ENCODE measurements at places on chromosomes 12 and 14. TPM values are rescaled to one million over a fixed set of nuclear protein-coding genes. Genes with fewer than 3 reads are reported as not detected.

The MTRFR gene
- 13.3 TPM for total RNA-seq

The CCDC175 gene
- total RNA-seq: not detected

DNA sequence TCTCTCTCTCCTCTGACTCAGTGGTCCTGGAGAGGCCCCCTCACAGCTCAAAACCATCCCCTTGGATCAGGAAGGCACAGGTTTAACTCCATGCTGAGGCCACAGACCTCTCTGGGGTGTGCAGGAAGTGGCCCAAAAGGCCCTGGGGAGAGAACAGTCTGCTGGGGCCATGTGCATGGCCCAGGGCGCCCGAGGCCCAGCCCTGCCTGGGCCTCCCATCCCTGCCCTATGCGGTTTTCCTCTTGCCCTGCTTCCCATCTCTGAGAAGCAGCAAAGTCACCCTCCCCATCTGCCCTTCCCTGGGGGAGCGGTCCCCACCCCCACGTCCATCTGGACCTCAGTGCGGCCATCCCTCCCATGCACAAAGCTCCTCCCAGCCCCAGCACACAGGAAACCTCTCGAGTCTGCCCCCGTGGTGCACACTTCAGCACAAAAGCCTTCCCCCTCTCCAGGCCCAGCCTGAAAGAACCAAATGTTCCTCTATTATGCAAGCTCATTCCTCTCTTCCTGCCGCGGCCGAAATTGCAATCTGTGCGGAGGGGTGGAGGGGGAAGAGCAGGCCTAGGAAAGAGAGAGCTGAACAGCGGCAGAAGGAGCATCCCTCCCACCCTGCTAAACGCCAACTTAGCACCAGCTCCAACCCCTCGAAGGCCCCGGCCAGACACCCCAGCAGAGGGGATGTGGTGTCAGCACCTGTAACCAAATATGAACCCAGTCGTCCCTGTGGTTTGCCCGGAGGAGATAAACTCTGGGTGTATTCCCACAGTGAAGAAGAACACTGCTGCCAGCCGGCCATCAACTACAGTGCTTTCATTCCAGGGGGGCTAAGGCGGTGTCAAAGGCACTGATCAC, 108.5 kb downstream of the SCARB1 start:
- no peak overlapping the region for H3K4me3 ChIP-seq
- peak; percentile 95 for DNase-seq
- peak overlapping the region; percentile 85 for H3K27ac ChIP-seq
- peaks cover 59% of the 10 kb centered on the region for H3K4me1 ChIP-seq

DNA sequence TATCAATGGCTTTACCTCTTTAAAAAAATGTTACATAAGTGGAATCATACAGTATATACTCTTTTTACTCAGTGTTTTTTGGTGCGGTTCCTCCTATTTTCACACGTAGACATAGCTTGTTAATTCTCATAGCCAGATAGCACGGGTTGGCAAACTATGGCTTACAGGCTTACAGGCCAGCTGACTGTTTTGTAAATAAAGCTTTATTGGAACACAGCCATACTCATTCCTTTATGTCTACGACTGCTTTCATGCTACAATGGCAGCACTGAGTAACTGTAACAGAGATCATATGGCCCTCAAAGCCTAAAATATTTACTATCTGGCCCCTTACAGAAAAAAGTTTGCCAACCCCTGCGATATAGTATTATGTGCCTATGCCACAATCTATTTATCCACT, 5.8 kb upstream of the DAAM1 start:
- no peak for DNase-seq
- peaks cover 5% of the 10 kb centered on the region for H3K4me1 ChIP-seq
- H3K4me3 ChIP-seq: no peak overlapping the region
- no peaks in the 10 kb centered on the region for H3K27me3 ChIP-seq
- H3K36me3 ChIP-seq: no peaks in the 10 kb centered on the region

DNA sequence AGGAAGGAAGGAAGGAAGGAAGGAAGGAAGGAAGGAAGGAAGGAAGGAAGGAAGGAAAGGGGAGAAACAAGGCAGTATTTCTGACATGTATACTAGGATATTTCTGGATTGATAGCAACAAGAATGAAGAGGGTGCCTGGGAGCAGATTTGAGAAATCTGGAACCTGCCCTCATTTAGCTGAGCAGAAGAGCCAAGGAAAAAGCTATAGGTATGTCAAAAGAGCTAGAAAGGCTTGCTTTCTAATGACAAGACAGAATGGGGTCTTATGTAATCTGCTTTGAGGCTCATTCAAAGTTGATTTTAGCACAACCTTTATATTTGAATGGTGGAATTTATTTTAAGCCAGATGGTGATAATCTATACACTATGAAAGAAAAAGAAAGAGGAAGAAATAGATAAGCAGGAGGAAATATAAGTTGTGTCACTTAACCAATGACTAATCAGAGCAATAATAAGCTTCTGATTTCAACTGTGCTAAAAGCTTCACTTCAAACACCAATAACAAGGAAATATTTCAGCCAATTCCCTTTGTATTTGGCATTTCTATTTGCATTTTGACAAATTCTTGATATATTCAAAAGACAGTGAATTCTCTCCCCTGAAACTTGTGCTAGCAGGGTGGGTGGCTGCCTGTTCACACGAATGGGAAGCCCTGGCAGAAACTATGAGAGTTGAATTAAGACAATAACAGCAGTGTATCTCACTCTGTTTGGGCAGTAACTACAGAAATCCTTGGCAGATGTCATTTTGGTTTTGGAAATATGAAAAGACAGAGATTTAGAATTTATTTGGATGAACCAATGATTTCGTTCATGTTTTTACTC, 76.3 kb upstream of the FLRT2 start:
- no peak overlapping the region for H3K4me3 ChIP-seq
- no peaks in the 10 kb centered on the region for H3K4me1 ChIP-seq
- no peak overlapping the region for H3K27ac ChIP-seq
- no peaks in the 10 kb centered on the region for H3K36me3 ChIP-seq

GRCh38 chr12:66195242-66195641, 6.2 kb downstream of the IRAK3 start:
- no peaks in the 10 kb centered on the region for H3K36me3 ChIP-seq
- no peak overlapping the region for H3K27ac ChIP-seq
- no peak for DNase-seq
- H3K27me3 ChIP-seq: no peaks in the 10 kb centered on the region
- H3K4me3 ChIP-seq: no peak overlapping the region

DNA sequence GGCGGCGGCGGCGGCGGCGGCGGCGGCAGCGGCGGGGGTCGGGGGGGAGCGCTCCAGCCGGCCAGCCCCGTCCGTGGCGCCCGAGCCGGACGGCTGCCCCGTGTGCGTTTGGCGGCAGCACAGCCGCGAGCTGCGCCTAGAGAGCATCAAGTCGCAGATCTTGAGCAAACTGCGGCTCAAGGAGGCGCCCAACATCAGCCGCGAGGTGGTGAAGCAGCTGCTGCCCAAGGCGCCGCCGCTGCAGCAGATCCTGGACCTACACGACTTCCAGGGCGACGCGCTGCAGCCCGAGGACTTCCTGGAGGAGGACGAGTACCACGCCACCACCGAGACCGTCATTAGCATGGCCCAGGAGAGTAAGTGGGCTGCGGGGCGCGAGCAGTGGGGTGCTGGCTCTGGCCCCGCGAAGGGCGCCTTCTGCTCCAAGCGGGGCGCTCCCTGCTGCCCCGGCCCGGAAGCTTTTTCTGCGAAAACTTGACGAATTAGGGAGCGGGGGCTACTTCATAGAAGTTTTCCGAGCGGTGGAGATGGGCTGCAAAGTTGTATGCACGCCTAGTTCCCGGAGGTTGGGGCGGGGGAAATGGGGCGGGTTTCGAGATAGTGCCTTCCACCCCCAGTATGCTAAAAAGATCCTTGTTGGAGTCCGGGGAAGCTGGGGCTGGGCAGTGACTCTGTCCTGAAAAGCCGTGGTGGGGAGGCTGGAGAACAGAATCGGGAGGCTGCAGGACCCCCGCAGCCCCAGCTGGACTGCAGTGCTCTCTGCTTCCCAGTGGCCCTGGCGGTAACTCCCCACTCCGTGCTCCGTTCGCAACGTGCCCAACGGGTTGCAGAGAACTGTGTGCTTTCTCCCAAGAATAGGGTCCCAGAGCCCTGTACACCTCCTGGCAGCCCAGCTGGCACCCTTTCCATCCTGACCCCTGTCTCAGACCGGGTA, 751 bp downstream of the GDF11 start:
- H3K27ac ChIP-seq: peak overlapping the region; percentile 42
- no peaks in the 10 kb centered on the region for H3K36me3 ChIP-seq
- H3K4me1 ChIP-seq: peaks cover 9% of the 10 kb centered on the region
- H3K27me3 ChIP-seq: no peaks in the 10 kb centered on the region

DNA sequence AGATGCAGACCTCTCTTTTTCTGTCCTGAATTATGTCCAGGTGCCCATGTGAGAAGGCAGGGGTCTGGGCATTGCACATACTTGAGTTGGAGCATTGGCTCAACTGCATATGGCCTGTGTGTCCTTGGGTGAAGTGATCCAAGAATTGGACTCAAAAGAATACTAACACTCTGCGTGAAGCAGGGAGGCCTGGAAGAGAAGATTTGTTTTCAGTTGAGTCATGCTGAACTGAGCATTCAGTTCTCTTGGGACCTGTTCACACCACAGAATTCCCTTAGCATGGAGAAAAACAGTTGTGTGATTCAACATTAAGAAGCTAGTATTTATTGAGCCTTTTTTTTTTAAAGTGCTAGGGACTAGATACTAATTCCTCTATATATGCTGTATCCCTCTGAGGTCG, 164.7 kb upstream of the TBX3 start:
- no peak for DNase-seq
- no peaks in the 10 kb centered on the region for H3K4me1 ChIP-seq
- H3K36me3 ChIP-seq: no peaks in the 10 kb centered on the region
- H3K27me3 ChIP-seq: no peaks in the 10 kb centered on the region
- no peak overlapping the region for H3K27ac ChIP-seq
- H3K4me3 ChIP-seq: no peak overlapping the region
